ENCODE measurements at places on chromosomes 13 and 19. TPM values are rescaled to one million over a fixed set of nuclear protein-coding genes. Genes with fewer than 3 reads are reported as not detected.

- no peak overlapping the region for H3K27ac ChIP-seq
- DNase-seq: no peak
- no peaks in the 10 kb centered on the region for H3K36me3 ChIP-seq
- no peaks in the 10 kb centered on the region for H3K27me3 ChIP-seq
- H3K4me3 ChIP-seq: no peak overlapping the region
Measured at GRCh38 chr13:113061271-113061625, 44.3 kb upstream of the F7 start.

Gene IL12RB1
- total RNA-seq: not detected

Gene PPP1R37
- 35.8 TPM for total RNA-seq

Gene SLAIN1
- 38.7 TPM for total RNA-seq

Gene PLEKHF1
- total RNA-seq: 1.2 TPM
